ENCODE measurements at places on chromosomes 12 and 14.

DNA sequence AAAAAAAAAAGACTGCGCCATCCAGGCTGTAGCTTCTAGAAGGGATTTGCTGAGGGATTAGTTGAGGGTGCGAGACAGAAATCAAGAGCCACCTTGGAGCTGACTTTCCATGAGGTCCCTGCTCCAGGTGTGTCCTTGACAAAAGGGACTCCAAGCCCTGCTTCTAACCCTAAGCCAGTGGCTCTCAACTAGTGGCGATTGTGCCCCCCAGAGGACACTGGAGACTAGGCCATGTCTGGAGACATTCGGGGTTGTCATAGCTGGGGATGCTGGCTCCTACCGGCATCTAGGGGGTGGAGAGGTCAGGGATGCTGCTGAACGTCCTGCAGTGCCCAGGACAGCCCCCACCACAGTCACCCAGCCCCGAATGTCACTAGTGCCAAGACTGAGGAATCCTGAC is 40.6 kb downstream of the SPRING1 start:
- no peak for DNase-seq

DNA sequence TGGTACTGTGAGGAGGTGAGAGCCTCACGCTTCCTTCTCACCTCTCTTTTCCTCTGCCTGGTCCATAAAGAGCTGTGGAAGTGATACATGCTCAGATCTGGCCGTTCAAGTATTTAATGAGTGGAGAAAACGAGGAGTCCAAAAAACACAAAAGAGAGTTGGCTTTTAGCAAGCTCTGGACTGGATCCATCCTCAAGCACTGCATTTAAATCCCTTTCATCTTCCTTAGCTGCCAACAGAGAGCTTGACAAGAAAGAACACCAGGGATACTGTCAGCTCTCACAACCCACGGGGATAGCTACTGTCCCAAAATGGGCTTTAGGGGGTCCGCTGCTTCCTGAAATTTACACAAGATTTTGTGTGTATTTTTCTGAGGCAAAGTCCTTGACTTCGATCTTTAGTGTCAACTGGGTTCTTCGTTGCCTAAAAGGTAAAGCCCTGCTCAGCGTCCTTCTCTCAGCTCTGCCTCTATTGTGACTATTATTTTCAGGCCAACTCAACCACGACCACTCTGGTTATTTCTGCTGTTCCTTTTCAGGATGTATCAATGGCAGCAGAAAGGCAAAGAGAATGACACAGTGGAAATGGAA is 120.9 kb downstream of the TMTC1 start:
- no peak for DNase-seq

DNA sequence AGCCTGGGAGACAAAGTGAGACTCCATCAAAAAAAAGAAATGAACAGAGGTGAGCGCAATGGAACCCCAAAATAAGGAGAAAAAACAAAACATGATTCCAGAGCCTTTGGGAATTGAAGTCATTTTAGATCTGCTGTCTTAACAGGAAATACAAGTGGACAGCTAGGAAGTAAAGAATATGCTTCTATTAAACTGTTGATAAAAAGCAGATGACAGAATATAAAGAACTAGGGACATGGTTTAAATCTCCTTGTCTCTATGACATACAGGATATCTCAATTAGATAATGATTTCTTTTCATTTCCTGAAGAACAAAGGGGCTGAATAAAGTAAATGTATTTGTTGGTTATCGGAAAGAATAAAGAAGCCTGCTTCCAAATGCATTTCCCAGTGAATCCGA is 49.3 kb upstream of the ETV6 start:
- DNase-seq = no peak

DNA sequence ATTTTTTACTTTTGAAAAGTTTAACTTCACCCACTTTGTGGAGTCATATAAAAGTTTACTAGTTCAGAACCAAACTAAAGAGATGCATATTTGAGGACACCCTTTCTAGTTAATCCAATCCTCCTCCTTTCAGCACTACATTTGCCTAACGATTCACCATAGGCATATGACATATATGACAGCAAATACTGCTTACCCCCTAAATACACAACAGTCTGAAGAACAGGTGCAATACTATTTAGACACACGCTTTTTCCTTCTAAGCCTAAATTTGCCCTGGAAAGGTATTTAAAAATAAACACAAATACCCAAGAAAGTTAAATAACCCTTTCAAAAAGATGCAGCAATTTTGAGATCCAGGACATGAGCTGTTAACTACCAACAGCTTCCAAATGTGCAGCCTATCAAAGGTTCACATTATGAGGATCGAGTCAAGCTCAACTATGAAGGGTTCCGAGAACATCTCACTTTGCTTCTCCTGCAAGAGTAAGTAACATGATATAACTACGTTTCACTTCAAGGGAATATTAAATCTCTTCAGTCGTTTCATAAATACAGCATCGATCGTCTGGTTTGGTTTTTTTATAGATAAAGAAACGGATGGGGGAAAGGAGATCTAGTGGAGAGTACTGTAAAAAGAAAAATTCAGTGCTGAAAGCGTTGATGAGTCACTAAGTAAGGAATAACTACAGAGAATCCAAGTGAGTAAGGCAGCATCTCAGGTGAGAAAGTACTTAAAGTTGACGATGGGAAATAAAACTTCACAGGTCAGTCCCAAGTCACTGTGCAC is 677 bp upstream of the AP4S1 start:
- no peak for DNase-seq

DNA sequence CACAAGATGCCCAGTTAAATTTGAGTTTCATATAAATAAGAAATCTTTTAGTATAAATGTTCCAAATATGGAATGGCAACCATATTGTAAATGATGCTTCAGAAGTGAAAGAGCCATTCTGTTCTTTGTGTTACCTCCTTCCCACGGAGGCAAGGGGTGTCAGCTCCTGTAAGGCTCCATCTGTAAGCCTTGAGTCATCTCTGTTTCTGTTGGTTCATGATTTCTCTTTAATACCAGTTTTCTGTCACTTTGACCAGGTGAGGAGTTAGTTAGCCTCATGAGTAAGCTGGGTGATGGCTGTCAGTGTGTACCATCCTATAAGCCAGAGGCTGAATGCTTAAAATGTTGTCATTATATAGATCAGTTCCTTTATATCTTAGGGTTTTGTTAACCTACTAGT is 61.9 kb downstream of the TMEM30B start:
- no peak for DNase-seq

GRCh38 chr14:61466249-61466904 is 145.0 kb downstream of the PRKCH start:
- DNase-seq = no peak

DNA sequence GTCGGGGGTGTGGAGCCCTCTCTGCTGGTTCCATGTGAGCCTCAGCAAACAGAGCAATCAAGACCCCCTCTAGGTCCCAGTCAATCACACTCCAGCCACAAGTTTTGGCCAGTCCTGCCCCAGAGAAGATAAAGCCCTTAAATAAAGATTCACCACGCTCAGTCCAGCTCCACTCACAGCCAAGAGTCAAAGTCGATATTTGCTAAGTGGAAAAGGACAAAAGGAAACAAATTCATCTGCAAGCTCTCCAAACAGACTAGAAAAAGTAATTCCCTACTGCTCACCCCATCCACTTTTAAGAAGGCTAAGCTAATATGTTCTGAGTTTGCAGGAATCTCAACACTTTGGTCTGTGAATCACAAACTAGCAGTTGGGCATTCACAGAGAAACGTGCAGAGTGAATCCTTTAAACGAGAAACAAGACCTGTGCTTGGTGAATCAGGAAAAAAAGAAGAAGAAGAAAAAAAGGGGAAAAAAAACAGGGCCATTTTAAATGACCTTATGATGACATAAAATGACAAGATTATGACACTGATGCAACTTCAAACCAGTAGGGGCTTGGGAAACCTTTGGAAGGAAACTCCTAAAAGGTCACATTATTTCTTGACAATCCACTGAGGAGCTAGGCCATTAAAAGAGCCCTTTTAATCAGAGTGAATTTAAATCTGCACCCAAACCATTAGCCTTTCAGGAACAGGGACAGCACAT is 41.8 kb upstream of the FOXN3 start:
- no peak for DNase-seq

- DNase-seq = no peak
These were observed 23.8 kb upstream of the GPR132 start for GRCh38 chr14:105088812-105089745.

GRCh38 chr14:20692116-20692751 is 3.7 kb downstream of the ANG start:
- DNase-seq = no peak

GRCh38 chr12:1793426-1794210 is 26.7 kb upstream of the LRTM2 start:
- DNase-seq = no peak

GRCh38 chr12:40436564-40436963 is 211.8 kb downstream of the LRRK2 start:
- DNase-seq = no peak

GRCh38 chr14:90632451-90632850 is 183.8 kb downstream of the TTC7B start:
- no peak for DNase-seq

DNA sequence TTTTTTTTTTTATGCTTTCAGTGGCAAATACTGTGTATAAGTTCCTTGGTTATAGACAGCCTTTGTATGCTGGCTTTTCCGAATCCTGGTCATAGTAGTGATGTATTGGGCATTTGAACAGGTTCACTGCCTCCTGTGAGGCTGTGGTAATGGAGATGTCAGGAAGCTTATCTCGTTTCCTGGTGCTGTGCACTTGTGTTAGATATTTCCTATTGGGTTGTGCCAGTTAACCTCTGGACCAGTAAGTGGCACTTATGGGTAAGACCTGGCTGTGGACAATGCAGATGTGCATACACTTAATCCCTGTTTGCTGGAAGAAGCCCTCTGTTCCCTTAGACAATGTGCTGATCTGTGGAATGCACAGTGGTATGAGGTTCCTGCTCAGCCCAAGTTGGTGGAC is 135.4 kb upstream of the KITLG start:
- DNase-seq = no peak

- DNase-seq = no peak
These were observed 1.7 kb downstream of the M6PR start for GRCh38 chr12:8947737-8948136.

DNA sequence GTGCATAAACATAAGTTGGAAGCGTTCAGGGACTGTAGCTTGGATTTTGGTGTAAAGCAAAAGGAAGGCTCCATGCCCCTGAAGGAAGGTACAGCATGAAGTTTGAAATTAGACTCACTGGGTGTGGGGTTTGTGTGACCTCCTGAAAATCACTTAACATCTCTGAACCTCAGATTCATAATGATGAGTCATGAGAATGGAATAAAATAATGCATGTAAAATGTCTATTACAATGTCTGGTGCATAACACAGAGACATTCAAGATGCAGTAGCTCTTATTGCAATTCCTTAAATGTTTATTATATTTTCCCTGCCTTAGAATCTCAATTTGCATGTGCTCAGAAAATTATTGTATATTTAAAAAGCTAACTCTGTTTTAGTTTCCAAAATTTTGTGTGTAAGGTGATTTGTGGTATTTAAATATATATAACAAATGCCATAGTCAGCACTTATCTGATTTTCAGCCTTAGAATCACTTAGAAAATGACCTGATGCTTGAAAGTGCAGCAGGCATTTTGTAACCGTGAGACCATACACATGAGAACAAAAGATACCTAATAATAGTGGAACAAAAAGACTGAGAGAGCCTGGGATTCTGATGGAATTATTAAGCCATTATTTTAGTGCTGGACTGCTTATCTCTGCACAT is 66.3 kb downstream of the E2F7 start:
- no peak for DNase-seq

- DNase-seq = no peak
These were observed 12.9 kb upstream of the KRAS start for GRCh38 chr12:25263594-25263993.

Data from CD4-positive, CD25-positive, alpha-beta regulatory T cell (primary cell).